ENCODE measurements at places on chromosomes 6 and 20.

DNA sequence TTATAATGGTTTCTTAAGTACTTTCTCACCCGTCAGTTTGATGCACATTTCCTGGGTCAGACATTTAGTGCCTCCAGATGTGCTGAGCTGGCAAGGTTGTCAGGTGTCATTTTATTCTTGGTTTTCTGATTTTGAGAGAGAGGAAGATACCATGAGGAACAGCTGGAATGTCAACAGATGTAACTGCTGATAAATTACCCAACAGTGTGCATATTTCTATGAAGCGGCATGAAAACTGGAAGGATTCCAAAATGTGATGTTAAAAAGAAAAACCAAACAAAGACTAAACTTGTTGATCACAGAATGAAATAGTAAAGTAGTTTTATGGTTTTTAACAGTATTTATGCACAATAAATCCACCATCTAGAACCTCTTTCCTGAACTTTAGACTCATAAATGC lies 447.3 kb downstream of the HDGFL1 start:
- DNase-seq, result no peak

DNA sequence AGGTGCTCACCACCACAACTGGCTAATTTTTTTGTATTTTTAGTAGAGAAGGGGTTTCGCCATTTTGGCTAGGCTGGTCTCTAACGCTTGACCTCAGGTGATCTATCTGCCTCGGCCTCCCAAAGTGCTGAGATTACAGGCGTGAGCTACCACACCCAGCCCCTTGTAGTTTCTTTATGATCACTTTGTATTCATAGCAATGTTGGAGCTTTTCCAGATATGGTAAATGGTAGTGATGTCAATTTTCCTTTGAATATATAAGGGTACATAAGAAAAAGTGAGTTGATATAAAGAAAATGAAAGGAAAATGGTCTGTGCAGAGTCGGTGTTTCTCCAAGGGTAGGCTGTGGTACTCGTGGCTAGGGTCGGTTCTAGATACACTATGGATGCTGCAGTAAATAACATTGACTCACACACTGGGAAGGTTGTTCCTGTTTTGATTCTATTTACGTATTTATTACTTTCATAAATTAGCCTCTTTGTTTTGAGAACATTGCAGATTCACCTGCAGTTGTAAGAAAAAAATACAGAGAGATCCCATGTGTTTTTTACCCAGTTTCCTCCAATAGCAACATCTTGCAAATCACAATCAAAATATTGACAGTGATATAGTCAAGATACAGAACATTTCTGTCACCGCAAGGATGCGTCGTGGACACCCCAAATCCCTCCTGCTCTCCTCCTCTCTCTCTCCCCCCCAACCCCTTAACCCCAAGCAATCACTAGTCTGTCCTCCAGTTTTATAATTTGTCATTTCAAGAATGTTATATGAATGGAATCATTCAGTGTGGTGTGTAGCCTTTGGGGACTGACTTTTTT lies 2.5 kb downstream of the ZNF831 start:
- no peak for DNase-seq

DNA sequence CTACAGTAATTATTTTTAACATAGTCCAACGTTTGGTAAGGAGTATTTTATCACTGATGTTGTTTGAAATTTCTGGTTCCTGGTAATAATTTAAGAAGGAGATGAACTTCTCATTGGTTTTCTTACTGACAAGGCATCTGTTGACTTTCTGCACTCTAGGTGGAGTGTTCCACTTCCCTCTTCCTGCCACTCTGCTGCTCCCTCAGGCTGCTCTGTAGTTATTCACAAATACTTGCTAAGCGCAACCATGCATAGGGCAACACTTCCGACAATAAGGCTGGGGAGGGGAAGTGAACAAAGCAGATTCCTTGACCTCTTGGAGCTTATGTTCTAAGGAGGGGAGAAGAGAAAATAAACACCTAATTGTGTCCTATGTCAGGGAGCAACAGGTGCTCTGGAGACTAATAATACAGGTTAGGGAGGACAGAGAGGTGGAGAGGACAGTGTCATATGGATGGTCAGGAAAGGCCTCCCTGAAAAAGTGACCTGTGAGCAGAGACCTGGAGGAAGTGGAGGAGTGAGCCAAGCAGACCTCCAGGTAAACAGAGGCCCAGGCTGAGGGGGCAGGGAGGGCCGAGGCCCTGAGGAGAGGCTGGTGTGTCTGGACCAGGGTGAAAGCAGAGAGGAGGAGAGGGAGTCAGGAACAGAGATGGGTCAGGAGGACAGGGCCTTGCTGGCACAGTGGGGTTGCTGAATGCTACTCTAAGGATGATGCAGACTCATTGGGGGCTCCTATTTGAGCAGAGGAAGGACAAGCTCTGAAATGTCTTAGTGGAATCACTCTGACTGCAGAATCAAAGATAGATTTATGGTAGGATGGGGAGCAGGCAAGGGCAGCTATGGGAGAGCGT lies 134.8 kb upstream of the SLC24A3 start:
- no peak for DNase-seq

DNA sequence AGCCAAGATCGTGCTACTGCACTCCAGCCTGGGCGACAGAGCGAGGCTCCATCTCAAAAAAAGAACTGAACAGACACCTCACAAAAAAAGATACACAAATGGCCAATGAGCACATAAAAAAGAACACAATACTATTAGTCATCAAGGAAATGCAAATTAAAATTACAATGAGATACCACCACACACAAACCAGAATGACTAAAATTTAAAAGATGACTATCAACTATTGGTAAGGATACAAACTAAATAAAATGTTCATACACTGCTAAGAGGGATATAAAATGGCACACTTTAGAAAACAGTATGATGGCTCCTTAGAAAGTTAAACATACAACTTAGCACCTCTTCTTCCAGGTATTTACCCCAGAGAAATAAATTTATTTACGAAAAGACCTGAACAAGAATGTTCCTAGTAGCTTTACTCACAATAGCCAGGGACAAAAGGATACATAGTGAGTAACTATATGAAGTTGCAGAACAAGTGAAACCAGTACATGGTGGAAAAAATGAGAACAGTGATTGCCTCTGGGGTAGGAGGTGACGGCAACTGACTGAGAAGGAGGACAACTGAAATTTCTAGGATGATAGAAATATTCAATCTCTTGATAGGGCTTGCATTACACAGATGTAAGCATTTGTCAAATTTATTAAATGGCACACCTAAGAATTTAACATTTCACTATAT lies 53.2 kb downstream of the FAM8A1 start:
- no peak for DNase-seq

DNA sequence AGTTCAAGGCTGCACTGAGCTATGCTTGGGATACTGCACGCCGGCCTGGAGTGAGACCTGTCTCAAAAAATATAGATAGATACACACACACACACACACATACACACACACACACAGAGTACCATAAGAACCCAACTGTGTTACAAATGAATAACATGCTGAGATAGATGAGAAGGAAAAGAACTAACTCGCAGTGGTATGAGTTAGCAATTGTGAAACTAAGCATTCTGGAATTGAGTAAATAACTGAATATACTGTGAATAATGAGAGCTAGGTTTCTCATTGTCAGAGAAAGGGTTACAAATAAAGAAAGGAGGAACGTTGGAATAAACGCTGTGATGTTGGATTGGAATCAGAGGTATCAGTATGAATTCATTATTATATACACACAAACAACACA lies 14.6 kb upstream of the FAXC start:
- DNase-seq, result no peak

DNA sequence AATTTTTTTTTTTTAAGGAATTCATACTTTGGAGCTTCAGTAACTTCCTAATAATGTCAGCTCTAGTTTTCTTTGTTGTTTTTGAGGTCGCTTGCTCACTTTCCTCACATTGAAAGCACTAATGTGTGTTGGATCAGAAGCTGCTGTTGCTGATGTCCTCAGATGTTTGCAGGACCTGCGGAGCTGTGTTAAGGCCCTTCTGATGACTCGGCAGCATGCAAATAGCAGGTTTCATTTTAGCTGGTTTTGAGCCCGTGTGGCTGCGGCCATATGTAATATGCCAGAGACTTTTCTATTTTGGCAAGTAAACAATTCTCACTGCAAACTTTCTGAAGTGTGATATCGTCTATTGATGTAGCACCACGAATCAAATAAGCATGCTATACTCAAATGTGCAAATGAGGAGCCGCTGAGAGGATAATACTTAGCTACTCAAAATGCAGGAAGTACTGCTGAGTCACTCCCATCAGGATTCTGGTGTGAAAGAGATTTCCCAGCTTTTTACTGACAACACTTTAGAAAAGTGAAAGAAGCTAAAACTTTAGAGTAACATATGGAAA lies 187.8 kb downstream of the SASH1 start:
- DNase-seq, result no peak

DNA sequence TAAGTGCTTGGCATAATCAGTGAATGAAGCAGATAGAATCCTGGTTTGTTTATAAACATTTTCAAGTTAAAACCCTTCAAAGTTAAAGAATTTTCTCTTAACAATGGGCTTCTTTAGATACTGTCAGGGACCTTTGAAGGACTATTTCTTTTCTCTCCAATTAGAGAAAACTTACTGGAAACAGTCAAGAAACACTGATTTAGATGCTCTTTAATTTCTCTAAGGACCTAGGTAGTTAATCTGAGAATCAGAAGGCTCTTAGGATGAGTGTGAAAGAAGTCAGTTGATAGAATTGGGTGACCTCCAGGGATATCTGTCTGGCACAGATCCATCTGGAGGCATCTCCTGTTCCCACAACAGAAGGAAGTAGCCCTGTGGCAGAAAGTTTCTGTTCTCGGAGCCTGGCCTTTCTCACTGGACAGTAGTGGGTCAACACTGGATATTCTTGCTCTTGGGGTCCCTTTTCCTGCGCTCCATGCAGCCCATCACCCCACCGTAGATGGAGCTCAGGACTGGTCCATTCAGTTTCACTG lies 22.5 kb downstream of the KIAA0408 start:
- DNase-seq, result no peak

DNA sequence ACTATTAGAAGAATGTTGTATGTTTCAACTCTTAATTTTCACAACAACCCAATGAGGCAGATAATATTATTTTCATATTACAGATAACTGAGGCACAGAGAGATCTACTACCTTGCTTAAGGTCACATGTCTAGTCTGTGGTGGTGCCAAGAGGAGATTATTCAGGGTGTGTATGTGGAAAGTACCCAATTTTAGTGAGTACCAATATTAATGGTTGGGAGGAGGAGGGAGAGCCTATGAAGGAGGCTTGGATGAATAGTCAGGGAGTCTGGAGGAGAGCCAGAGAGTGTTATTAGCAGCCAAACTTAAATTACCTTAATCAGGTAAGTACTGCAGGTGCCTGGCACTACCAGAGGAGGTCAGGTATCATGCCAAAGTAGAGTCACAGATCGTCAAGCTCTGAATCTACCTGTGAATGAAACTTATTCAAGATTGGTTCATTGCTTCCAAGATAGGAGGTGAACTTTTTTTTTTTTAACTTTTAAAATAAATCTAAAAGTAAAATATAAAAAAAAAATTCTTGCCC lies 10.9 kb upstream of the CALHM6 start:
- DNase-seq, result no peak

DNA sequence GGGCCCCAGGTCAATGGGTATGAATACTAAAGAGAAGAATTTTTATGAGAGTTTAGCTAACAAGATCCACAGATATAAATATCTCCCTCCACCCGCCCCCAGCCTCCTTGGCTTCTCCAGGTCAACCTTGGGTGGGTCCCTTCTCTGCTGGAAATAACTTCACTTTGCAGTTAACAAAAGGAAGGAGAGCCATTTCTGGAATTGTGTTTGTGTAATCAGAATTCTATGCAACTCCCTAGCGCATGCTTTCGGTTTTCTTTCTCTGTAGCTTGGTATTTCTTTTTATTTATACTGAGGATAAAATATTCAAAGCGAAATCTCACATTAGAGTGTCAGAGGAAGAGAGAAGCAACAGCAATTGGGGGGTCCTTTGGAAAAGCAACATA lies 27.1 kb downstream of the RIPOR2 start:
- no peak for DNase-seq

GRCh38 chr6:130932921-130933320 lies 105.7 kb downstream of the SMLR1 start:
- no peak for DNase-seq

DNA sequence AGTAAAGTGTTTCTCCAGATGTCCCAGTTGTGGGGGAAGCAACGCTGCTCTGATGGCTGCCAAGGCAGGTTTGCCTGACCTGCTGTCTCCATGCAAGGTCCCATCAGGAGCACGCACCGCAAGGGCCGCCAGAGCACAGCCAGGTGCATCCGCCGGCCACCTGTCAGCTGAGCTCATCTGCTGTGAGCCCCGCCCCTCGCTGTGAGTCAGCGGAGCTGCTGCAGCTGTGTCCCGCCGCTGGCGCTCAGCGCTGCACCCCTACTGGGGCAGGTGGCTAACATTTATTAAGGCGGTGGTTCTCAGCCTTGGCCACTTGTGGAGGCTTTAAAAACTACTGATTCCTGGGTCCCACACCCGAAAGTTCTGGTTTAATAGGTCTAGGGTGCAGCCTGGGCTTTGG lies 225.7 kb downstream of the UST start:
- peak; percentile 4 for DNase-seq

GRCh38 chr6:15073344-15073789 lies 172.5 kb upstream of the JARID2 start:
- DNase-seq, result no peak

- no peak for DNase-seq
Observed at GRCh38 chr20:42159808-42160207, 541.6 kb upstream of the CHD6 start.

GRCh38 chr6:104473021-104473429 lies 386.7 kb downstream of the HACE1 start:
- DNase-seq, result no peak

- no peak for DNase-seq
Observed at GRCh38 chr6:27706431-27706830, 205.8 kb downstream of the OR2B2 start.
